ENCODE measurements at places on chromosomes 6 and 20.

DNA sequence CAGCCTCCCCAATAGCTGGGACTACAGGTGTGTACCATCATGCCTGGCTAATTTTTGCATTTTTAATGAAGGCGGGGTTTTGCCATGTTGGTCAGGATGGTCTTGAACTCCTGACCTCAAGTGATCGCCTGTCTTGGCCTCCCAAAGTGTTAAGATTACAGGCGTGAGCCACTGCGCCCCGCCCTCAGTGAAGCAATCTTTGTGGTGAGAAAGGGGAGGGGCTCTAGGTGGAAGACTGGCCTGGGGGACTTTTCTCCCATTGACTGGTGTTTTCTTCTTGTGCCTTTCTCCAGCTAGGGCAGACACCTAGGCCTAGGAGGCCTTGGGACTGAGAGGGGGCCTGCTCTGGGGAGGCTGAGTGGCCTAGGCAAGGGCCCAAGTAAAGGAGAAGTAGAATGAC lies 84.1 kb downstream of the DNAAF9 start:
- DNase-seq = no peak

GRCh38 chr20:60034231-60035110 lies 76.2 kb downstream of the CDH26 start:
- DNase-seq = no peak

GRCh38 chr6:141464490-141464889 lies 668.2 kb upstream of the GJE1 start:
- no peak for DNase-seq

- DNase-seq = no peak
Measured at GRCh38 chr6:170464524-170464979, 88.6 kb downstream of the PSMB1 start.

DNA sequence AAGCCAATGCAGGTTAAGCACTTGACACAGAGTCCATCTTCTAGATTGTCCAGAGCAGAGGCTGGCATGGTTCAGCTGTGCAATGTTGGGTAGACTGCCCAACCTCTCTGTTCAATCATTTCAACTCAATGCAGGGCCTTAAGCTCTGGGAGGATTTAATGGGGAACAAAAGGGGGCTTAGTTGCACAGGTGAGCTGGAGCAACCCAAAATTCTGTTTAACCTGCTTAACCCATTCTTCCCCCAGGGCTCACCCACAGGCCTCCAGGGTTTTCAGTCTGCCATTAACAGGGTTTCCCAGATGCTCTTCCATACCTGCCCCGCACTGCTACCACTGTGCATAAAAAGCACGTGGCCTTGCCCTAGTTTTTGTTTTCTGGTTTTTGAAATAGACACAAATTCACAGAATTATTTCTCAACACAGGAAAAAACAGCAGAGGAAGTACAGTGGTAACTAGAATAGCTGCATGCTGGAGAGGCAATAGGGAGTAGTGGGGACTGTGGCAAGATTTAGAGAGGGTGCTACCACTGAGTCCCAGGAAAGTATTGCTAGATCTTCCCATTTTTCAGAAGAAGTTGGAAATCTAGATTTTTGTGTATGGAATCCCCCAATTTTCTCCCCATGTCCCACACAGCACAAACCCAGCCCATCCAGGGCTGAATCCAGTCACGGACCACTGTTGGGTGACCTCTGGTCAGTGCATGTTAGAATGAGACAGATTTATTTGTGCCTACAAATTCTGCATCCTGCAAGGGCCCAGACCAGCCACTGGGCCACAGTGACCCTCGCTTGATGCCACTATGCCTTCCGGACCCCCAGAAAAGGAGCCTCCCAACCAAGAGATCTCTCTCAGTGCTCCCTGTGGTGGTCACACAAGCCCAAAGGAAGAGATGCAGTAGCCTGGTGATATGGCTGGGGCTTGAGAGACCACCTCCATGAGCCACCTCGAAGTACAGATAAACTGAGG lies 4.6 kb downstream of the PTGIS start:
- DNase-seq = no peak

- DNase-seq = no peak
Measured at GRCh38 chr20:23690581-23690980, 1.7 kb upstream of the CST4 start.

- DNase-seq = no peak
Measured at GRCh38 chr6:53299331-53300005, 49.3 kb downstream of the ELOVL5 start.

- DNase-seq = peak; percentile 93
Measured at GRCh38 chr20:63520504-63520933, at the start of gene PPDPF. Gene PPDPF (plus strand): TSS chr20:63520765. CDS start chr20:63521309, 544 bp downstream.

GRCh38 chr6:37696841-37697662 lies 631 bp downstream of the MDGA1 start:
- DNase-seq = peak; percentile 60

- no peak for DNase-seq
Measured at GRCh38 chr6:104843229-104843628, 16.5 kb downstream of the HACE1 start.

DNA sequence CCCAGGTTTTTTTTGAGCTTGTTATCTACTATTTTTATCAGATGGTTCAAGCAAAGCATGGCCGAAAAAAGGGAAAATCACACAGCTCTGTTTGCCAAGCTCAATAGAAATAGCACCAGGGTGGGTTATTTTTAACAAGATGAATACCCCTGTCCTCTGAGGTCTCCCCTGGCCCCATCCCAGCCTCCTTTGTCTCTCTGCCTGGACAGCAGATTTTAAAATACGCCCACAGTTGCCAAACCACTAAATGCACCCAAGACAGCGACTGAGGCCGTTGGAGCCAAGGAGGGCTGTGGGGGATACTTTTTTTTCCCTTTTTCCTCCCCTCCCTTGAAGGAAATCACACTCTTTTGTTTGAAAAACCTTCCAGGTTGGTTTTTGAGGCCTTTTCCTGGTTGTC lies 106.6 kb downstream of the VEGFA start:
- DNase-seq = no peak

DNA sequence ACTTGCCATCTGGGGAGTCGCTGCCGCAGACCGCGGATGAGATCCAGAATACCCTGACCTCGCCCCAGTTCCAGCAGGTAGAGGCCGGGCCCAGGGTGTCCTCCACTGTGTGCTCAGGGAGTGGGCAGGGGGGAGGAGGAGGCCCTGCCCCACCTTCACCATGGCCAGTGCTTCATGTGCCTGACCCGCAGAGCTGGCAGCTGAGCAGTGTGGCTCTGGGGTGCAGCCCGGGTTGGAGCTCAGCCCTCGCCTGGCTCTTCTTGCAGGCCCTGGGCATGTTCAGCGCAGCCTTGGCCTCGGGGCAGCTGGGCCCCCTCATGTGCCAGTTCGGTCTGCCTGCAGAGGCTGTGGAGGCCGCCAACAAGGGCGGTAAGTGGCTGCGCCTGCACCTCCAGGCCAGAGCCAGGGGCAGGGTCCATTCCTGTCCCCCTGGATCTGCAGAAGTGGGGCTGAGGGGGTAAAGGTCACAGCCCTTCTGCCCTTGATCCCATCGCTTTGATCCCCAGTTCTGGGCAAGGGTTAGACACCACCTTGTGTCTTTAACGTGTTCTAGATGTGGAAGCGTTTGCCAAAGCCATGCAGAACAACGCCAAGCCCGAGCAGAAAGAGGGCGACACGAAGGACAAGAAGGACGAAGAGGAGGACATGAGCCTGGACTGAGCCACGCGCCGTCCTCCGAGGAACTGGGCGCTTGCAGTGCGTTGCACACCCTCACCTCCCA lies 5.5 kb downstream of the ADRM1 start:
- no peak for DNase-seq

GRCh38 chr20:41425180-41425884 lies 58.7 kb upstream of the EMILIN3 start:
- DNase-seq = no peak

GRCh38 chr6:105982761-105983540 lies 103.2 kb upstream of the PRDM1 start:
- peak; percentile 12 for DNase-seq

- no peak for DNase-seq
Measured at GRCh38 chr6:12112540-12113189, 100.6 kb downstream of the HIVEP1 start.

- no peak for DNase-seq
Measured at GRCh38 chr6:147769496-147770087, 261.1 kb downstream of the SAMD5 start.

GRCh38 chr20:3887876-3888620 lies 1.1 kb upstream of the PANK2 start:
- DNase-seq = no peak

- no peak for DNase-seq
Measured at GRCh38 chr6:147664092-147664491, 155.6 kb downstream of the SAMD5 start.

DNA sequence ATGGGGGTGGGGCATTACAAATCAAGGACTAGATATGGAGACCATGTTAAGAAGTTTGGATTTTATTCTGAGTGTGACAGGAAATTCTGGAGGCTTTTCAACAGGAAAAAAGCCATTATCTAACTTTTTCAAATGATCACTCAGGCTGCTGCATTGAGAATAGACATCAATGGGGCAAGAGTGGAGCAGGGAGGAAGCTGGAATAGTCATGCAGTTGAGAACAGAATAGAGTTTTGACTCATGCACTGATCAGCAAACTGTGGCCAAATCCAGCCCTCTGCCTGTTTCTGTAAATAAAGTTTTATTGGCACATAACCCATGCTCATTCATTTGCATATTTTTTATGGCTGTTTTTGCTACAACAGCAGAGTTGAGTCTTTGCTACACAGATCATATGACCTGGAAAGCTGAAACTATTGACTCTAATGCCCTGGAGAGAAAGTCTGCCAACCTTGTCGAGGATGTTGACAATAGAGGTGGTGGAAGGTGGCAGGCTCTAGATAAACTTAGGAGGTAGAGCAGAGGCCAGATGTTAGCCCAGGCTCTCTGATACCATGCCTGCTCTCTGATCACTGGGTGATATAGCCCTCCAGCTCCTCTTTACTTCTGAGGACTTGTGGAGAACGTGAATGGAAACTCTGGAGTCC lies 441.8 kb downstream of the PTPRT start:
- DNase-seq = no peak

- DNase-seq = no peak
Measured at GRCh38 chr6:79249136-79249535, 14.7 kb upstream of the HMGN3 start.

GRCh38 chr20:38043512-38044300 lies 10.2 kb downstream of the RPRD1B start:
- DNase-seq = peak; percentile 66

GRCh38 chr6:136186363-136186762 lies 63.7 kb downstream of the MTFR2 start:
- DNase-seq = no peak

GRCh38 chr6:70790483-70791224 lies 123.0 kb downstream of the SMAP1 start:
- no peak for DNase-seq

GRCh38 chr20:59802018-59802417 lies 131.4 kb downstream of the SYCP2 start:
- no peak for DNase-seq

GRCh38 chr6:1729750-1730140 lies 120.0 kb downstream of the FOXC1 start:
- DNase-seq = no peak

DNA sequence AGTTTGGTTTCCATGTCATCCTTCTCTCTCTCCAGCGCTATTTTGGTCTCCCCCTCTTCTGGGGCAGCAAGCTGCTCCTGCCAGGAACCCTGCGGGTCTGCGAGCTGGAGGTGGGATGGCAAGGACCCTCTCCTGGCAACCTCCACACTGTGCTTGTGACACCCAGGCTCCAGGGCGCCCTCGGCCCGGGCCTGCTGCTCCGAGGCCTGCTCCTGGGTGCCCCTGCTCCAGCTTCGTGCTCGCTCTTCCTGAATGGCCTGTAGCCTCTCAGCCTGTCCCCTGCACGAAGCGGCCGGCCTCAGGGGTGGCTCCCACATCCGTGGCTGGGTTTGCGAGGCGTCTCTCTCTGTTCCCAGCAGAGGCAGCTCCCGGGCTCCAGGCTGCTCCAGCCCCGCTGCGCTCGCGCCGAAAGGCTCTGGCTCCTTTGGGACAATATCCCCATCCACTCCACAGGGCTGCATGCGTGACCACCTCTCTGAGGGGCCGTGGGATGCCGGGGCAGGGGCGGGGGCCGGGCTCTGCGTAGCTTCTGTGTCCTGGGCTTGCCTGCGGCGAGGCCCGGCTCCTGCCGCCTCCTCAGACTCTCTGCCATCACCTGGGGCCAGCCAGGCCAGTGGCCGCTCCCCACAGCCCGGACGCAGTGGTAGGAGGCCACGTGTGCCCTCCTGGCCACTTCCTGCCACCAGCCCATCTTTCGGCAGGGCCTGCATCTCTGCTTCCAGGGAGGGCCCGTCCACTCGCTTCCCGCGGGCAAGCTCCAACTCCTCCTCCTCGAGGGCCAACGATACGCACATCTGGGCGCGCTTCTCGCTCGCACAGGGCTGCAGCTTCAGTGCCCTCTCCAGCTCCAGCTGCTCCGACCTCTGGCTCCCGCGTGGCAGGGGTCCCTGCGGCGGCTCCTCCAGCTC lies 68.9 kb downstream of the GINS1 start:
- DNase-seq = no peak

GRCh38 chr6:158461954-158462353 lies 97.9 kb upstream of the TMEM181 start:
- DNase-seq = no peak

- DNase-seq = no peak
Measured at GRCh38 chr6:72657407-72658197, 35.7 kb downstream of the KCNQ5 start.

GRCh38 chr20:50215926-50216325 lies 25.3 kb downstream of the CEBPB start:
- DNase-seq = no peak

DNA sequence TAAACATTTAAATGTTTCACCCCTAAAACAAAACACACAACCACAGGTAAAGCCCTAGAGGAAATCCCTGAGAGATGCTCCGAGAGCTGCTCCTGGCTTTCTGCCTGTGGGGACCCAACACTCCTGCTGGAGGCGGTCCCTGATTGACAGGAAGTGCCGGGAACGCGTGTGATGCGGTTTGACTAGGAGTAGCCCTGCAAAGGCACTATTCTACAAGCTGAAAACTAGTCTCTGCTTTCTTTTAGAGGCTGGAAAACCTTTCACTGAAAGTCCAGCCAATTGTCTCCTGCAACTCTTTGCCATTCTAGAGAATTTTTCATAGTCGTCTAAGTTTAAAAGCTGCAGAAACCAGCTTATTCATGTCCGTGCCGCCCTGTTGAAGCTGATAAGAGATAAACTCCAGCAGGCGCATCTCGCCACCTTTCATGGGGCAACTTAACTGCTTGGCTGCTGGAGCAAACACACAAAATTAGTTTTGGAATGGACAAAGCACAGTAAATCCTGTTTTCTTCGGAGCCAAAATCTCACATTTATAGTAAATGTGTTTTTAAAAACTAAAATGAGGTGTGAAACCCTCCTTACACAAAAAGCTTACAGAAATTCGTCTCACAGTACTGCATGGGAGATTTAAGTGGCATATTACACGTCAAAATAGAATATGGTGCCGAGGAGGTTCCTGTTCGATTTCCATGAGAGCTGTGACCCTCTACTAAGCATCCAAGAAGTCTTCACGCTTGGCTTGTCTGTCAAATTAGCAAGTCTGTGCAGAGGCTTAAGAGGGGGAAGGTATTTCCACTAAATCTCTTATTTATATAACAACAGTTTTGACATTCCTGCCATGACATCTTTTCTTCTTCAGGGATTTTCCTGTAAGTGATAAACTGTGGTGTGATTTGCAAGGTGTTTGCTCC lies 46.9 kb downstream of the DACT2 start:
- DNase-seq = no peak
